ENCODE measurements at places on chromosomes 11 and 22. TPM values are rescaled to one million over a fixed set of nuclear protein-coding genes. Genes with fewer than 3 reads are reported as not detected.
A peak's percentile ranks its signal among the peaks of the same experiment; 100 is the strongest.

CNIH2 gene
- polyA plus RNA-seq = 0.06 TPM

DNA sequence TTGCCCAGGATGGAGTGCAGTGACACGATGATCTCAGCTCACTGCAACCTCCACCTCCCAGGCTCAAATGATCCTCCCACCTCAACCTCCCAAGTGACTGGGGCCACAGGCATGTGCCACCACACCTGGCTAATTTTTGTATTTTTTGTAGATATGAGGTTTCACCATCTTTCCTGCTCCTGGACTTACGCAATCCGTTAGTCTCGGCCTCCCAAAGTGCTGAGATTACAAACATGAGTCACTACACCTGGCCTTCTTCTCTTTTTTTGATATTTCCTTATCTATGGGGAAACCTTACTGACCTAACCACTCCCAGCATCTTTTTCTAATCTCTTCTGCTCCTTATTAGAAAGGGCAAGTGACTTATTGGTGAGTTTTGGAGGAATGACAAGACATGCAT, 121.7 kb upstream of the CHORDC1 start:
- no peak for DNase-seq

DNA sequence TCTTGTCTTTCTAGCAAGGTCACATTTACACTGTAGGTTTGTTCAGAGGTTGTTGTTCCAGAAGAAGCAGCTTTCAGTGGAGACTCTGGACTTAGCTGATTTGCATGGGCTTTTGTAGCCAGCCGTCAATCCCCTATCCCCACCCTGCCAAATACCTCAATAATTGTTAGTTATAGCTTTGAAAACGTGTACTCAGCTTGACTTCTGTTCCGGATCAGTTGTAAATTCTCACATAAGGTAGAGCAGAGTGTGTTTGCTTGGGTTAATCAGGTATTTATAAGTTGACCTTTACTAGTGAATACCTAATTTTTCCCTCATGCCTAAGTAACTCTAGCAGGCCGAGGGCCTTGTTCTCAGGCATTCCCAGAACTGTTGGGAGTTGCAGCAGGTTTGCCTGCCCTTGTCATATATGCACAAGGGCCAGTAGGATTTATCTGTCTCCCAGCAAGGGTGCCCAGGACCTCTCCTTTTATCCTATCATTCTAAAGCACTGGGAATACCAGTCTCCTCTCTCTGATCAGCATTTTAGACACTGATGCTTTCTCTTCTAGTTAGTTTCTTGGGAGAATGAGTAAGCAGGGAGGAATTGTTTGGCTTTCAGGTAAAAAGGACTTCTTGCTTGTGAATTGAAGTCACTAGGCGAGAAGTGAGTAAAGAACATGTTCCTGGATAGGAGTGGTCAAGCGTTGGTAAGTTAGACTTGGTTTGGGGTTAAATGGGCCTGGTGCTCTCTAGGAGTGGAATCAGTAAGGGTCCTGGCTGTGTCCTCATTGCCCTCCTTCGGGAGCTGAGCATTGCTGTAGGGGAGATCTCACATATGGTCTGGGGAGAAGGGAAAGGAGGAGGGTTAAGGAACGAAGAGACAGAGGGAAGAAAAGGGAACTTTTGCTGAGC, 22.1 kb downstream of the STIM1 start:
- no peak for DNase-seq

GRCh38 chr11:69670158-69670845, 4.9 kb downstream of the LTO1 start:
- DNase-seq = peak; percentile 88

C11orf91 gene
- polyA plus RNA-seq = not detected

DNA sequence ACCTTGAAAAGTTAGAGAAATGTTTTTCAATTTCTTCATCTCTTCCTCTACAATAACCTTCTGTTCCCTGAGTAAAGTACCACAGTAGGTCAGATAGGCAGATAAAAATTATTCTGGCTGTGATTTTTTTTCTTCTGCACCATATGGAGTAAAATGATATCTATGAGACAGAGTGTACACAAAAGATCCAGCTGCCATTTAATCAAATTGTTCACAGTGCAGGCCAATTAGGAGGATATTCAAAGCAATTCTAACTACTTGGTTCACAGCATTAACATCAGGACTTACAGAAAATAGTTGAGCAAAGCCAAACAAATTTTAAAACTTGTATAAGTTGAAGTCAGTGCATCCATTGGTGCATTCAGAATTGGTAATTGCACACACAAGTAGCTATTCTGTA, 147.9 kb upstream of the LUZP2 start:
- DNase-seq = no peak

DNA sequence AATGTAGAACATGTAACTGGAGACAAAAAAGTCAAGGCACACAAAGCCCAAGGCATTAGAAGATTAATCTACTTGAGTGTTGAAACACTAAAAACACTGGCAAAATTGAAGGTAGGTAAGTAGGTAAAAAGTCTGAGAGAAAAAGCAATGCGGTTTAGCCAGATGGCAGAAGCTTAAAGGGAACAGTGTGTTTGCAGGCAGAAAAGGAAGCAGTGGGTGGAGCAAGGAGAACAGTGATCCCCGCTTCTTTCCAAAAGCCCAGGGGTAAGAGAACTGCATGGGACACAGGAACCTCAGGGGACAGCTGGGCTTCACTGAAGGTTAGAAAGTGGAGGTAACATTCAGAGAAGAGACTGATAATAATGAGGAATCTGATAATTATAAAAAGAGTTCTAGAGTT, 16.0 kb downstream of the MRE11 start:
- DNase-seq = no peak

- no peak for DNase-seq
These were observed 6.8 kb downstream of the ST14 start for GRCh38 chr11:130166457-130166784.

ANGPTL5 gene
- polyA plus RNA-seq = 0.09 TPM

GRCh38 chr22:44668190-44668885, 33.7 kb upstream of the PRR5 start:
- no peak for DNase-seq

- DNase-seq = no peak
These were observed 686 bp downstream of the LMF2 start for GRCh38 chr22:50506611-50507420.

All from heart right ventricle (tissue), 16 donors.